Activated CD8-positive, alpha-beta memory T cell treated with anti-CD3 and anti-CD28 coated beads, Interleukin-2, amount 50 U/mL, for 48 hours (primary cell): ENCODE measurements at places on chromosomes 12 and 14.

GRCh38 chr14:45377166-45377565 lies 124.2 kb upstream of the MIS18BP1 start:
- DNase-seq = no peak

- DNase-seq = no peak
Observed at GRCh38 chr14:99664058-99664936, 19.4 kb downstream of the HHIPL1 start.

GRCh38 chr12:89760783-89761182 lies 52.1 kb upstream of the ATP2B1 start:
- no peak for DNase-seq

DNA sequence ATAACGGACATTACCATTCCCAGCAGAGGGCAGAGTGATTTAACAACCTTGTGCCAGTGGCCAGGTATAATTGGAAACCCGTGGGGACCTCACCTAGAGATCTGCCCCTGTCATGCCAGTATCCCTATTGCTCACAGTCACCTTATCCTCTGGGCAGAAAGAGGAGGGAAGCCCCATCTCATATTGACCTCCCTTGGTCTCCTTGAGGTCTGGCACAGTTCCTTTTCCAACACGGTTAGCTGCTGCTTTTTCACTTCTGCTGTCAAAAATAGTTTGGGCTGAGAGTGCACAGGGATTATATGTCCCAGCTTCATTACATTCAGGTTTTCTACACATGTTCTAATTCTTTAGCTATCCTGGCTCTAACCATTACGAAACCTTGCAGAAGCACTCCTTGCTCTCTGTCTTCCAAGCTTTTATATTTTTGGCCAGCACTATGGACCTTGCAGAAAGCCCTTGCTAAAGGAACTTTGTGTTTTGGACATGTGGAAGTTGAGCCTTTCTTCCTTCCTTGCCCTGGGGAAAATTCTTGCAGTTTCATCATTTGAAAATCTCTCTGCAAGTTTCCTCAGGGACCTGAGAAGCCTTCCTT lies 111.7 kb upstream of the MIS18BP1 start:
- no peak for DNase-seq

DNA sequence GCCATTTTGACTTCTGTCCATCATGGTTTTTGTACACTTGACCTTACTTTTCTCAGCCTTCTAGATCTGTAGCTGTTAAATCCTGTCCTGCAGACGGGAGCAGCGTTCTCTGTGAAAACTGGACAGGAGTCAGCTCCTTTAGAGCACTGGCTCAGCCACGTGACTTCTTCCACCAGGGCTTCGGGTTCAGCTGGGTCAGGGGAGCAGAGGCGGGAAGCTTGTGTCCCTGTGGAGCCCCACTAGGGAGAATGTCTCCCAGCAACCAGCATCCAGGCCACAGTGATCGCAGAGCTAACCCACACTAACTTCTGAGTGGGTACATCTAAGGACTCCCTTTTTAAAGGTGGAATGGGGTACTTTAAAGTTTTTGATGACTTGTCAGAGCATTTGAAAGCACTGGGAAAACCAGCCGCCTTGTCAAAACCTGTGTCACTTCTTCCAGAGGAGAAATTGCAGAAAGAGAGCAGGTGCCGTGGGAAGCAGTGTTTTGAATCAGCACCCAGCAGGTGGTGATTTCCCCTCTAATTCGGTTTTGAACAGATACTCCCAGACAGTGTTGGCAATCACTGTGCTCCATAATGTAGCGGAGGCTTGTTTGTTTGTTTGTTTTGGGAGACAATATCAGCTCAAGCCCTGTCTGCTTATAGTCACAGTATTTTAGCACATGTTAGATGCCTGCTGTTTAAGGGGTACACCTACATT lies 17.9 kb downstream of the DERA start:
- DNase-seq = no peak

GRCh38 chr12:43758247-43758727 lies 303 bp downstream of the PUS7L start:
- peak; percentile 68 for DNase-seq

DNA sequence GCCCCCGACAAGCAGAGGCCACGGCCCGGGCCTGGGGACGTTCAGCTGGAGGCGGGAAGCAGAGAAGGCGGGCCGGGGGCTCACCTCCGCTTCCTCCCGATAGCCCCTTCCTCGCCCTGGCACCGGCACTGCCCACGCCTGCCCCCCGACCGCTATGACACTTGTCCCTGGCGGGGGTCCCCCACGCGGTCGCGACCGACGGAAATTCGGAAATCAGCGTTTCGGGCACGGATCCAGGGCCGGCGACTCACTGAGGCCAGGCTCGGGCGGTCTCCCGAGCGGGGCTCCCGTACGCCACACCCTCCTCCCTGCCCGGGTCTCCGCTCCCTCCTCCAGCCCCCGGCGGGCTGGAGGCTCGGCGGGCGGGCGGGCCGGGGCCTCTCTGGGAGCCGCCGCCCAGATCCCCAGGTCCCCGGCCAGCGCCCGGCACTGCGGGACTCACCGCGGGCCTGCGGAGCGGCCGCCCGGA lies 581 bp downstream of the PITPNM2 start:
- DNase-seq = peak; percentile 68

- peak; percentile 97 for DNase-seq
Observed at GRCh38 chr12:100266585-100266834, 369 bp downstream of the DEPDC4 start.

GRCh38 chr14:75339059-75339458 lies 60.4 kb downstream of the FOS start:
- DNase-seq = no peak

DNA sequence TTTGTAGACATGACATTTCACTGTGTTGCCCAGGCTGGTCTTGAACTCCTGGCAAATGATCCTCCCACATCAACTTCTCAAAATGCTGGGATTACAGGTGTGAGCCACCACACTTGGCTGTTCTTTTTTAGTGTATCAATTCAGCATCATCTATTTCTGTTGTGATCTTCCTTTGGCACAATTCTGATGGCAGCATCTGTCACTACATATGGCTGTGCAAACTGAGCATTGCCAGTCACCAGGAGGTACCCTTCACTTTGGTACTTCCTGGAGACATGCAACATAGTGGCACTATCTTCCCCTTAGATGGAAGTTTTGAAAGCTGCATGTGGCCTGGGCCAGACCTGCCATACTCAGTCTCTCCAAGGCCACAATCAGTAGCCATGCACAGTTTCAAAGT lies 467.1 kb upstream of the TMPO start:
- DNase-seq = no peak

DNA sequence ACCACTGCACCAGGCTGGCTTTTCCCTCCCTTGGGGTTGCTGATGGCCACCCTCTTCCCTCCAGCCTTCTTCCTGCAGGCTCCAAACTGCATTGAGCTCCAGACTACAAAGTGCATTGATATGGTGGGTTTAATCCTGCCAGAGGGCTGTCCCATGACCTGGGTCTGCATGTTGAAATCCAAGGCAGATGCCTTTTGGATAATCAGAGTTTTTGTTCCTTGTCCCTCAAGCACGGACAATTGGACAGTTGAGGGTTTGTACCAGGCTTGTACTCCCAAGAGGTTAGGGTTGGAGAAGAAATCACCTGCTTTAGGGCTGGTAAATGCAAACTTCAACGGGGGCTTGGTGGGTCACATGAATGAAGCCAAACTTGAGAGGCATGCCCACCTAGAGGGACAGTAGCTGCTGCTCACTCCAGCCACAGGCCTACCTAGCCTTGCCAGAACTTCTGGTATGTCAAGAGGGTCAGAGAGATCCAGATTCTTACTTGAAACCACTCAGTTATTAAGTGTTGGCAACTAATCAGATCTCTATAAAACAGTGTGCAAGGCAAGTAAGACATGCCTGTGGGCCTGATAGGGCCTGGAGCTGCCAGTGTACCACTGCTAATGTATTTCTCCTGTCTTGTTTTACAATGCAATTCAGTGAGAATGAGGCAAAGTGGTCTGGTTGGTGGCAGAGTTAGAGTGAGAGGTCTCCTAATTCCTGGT lies 21.7 kb upstream of the KRT83 start:
- no peak for DNase-seq

DNA sequence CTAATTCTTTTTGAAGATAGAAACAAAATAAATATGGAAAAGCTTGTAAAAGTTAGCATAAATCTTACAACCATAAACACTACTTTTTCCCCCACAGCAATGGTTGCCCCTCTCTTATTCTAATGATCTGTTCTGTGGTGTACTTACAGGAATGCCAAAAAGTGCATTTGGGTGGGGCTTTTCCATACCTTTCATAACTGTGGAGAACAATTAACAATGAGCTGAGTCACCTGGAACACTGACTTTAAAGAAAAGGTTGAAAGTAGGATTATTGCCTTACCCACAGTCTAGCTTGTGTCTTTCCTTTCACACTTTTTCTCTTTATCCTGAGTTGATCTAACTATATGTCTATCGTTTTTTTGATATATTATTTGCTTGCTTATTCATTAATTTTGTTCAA lies 86.9 kb downstream of the TPH2 start:
- DNase-seq = no peak

GRCh38 chr12:25882266-25882665 lies 76.2 kb upstream of the RASSF8 start:
- no peak for DNase-seq

GRCh38 chr12:69392179-69392928 lies 32.8 kb downstream of the YEATS4 start:
- no peak for DNase-seq

GRCh38 chr14:90724866-90725265 lies 91.4 kb downstream of the TTC7B start:
- DNase-seq = no peak

- DNase-seq = no peak
Observed at GRCh38 chr12:70309348-70309747, 56.7 kb upstream of the KCNMB4 start.

- DNase-seq = no peak
Observed at GRCh38 chr14:80901260-80901659, 40.3 kb downstream of the CEP128 start.

DNA sequence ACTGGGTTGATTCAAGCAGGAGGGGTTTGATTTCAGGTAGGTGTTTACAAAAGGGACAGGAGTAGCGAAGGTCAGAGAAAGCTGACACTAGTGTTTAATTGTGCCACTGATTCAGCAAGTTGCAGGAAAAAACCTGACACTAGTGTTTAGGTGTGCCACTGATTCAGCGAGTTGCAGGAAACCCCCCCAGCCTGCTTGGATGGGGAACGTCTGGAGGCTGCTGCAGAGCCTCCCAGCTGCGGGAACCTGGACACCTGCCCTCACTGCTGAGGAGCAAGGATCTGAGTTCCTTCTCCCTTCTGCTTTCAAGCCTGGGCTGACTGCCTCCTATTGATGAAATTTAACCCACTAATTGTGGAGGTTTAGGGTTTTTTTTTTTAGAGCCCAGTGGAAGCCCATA lies 84.2 kb downstream of the AVPR1A start:
- no peak for DNase-seq

DNA sequence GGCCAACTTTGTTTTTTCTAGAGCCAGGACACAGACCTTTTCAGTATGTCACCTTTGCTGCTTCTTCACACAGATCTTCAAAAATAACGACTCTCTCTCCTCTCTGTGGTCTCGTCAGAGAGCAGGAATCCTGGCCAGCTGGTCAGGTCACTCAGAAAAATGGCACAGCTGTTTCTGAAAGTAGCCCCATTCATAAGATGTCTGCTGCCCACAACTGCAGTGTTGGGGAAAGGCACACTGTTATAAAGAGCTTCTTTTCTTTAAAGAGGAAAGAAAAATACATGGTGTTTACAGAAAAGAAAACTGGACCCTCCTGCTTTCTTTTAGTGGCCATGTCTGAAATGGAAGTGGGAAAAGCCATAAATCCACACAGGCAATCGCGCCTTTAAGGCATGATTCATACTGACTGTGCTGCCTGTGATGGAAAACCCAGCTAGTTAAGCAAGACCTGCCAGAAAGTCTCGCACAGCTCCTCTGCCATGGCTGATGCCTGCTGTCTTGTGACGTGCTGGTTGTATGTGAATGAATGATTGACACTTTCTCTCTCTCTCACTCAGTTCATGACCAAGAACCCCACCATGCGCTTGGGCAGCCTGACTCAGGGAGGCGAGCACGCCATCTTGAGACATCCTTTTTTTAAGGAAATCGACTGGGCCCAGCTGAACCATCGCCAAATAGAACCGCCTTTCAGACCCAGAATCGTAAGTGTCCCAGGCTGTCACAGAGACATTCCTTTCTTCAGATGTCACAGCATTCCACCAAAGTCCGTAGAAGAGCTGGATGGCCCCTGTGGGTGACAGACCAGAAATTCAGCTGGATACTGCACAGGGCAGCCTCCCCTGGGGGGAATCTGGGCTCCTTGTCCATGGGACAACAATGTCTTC lies 147.9 kb upstream of the HIF1A start:
- peak; percentile 45 for DNase-seq

- no peak for DNase-seq
Observed at GRCh38 chr14:76613616-76614015, 147.7 kb upstream of the VASH1 start.

DNA sequence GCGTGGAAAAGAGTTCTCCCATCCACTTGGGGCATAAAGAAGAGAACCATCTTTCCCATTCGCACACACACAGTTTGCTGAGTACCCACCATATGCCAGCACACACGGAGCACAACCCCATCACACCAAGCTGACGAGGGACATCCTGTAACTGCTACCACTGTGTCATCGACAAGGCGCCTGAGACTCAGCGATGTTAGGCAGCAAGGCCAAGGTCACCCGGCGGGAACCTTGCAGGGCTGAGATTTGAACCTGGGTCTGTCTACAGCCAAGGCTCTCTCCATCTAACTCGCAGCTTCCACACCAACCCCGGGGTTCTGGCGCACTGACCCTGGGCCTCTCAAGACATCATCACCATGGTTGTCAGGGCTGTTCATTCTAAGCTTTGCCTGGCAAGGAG lies 60.0 kb downstream of the CCDC85C start:
- DNase-seq = no peak

- no peak for DNase-seq
Observed at GRCh38 chr12:39617887-39618286, 1.7 kb downstream of the ABCD2 start.

GRCh38 chr12:119678459-119678858 lies 10.5 kb downstream of the PRKAB1 start:
- no peak for DNase-seq

DNA sequence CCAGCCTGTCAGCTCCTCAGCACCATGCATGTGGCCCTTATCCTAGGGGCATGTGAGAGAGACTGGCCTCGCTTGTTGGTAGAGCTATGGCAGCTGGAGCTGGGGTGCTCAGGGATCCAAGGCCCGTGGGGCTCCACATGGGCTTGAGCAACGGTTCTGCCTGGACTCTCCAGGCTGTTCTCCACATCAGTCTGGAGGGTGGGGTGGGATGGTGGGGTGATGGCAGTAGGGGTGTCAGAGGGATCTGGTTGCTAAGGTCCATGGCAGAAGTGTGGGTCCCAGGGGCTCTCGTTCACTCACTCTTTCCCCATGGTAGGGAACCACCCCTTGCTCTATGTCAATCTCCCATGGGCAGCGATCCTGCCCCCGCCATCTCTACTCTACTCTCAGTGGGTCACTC lies 622.6 kb downstream of the LRFN5 start:
- no peak for DNase-seq

- no peak for DNase-seq
Observed at GRCh38 chr12:75378354-75378753, 12.5 kb upstream of the GLIPR1L2 start.
